Stimulated activated CD4-positive, alpha-beta T cell treated with anti-CD3 and anti-CD28 coated beads, Interleukin-4, amount 100 ng/mL, for 48 hours (primary cell): ENCODE measurements at places on chromosomes 1 and 21.

- no peak for DNase-seq
Observed at GRCh38 chr1:39608921-39609320, 30.5 kb downstream of the HEYL start.

- DNase-seq: no peak
Observed at GRCh38 chr1:170375082-170375723, 156.8 kb upstream of the GORAB start.

DNA sequence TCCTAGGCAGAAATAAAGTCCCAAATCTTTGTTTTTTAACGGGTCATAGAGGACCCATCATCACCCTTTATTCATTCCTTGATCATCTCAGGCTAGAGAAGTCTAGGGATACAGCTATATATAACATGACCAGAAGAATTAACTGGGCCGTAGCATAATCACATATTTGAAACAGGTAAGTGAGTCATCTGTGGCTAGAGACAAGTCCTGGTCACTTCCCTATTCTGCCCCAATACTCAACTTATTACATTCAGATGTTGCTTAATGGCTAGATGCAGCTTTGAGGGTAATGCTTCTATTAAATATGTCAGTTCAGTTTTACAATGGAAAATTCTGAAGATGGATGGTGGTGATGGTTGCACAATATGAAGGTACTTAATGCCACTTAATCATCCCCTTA lies 47.0 kb downstream of the EXO1 start:
- no peak for DNase-seq

DNA sequence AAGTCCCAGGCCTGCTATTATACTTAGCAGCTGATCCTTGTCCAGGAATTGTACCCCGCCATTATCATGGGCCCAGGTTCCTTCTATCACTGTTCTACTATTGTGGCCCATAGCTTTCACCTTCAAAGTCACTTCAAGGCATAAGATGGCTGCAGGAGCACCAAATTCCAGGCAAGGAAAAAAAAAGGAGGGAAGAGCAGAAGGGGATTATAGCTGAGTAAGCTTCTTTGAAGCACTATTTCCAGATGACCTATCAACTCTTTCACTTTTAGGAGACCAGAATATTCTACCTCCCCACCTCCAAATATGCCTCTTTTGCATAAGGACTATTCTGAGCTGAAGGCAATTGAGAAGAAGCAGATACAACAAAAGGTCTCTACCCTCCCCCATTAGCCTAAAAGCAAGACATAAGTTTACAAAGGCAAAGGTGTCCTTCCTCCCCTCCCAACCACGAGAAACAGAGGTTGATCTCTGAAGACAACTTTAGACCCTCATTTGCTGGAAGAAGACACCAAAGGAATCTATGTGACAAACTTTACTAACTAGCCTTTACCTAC lies 41.8 kb downstream of the PTAFR start:
- DNase-seq: no peak

GRCh38 chr1:31663622-31664452 lies 19.2 kb upstream of the PEF1 start:
- peak; percentile 35 for DNase-seq

DNA sequence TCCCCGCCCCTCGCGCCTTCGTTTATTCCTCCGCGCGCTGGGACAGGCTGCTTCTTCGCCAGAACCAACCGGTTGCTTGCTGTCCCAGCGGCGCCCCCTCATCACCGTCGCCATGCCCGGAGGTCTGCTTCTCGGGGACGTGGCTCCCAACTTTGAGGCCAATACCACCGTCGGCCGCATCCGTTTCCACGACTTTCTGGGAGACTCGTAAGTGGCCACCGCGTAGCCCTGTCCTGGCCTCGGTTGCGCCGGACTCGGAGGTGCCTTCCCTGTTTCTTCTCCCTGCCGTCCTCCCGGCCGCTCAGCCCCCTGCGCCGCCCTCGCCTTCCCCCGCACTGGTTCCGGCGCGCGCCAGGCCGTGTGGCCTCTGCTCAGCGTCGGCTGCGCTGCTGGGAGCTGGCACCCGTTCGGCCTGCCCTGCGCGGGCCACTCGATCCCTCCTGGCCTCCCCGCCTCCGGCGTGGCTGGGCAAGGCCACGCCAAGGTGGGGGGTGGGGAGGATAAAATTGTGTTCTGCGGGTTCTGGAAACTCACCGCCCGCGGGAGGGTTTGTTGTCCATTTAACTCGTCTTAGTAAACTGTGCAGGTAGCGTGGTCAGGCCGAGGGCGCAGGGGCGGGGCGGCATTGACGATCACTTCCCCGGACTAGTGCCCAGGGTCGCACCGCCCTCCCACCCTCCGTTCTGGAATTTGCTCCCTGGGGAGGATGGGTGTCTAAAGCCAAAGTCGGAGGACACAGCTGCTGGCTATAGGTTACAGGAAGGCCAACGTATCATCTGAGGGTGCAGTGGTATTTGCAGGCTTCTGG lies at the start of gene PRDX6:
TSS of gene PRDX6 (plus strand) at position 50 of the 808 bp plus-strand sequence. CDS start at position 113, 63 bp downstream.
- DNase-seq: peak; percentile 8

DNA sequence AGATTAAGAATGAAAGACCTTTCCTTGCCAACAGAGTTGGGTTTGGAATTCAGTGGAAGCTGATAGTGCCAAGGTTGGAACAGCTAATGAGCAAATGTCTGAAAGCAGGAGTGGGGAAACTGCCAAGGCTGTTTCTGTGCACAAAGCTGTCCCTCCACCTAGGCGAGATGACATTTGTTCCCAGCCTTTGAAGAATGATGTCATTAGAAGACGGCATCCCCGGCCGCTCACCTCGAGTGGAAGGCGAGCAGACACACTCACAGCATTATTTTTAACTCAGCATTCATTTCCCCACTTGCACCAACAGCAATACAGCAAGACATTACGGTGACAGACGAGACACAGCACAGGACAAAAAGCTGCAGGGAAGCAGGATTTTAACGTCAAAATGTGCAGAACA lies 463.9 kb downstream of the PCP4 start:
- no peak for DNase-seq

DNA sequence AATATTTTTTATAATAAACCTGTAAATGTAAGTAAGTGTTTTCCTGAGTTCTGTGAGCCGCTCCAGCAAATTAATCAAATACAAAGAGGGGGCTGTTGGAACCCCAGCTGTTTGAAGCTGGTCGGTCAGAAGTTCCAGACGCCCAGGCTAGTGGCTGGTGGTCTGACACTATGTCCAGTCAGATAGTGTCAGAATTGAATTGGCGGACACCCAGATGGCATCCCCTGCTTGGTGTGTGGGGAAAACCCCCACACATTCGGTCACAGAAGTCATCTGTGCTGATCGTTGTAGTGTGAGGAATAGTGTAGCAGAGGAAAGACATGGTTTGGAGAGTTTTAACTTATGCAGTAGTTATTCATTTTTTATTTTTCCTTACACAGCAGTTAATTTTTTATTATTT lies 32.4 kb downstream of the TBCE start:
- no peak for DNase-seq

DNA sequence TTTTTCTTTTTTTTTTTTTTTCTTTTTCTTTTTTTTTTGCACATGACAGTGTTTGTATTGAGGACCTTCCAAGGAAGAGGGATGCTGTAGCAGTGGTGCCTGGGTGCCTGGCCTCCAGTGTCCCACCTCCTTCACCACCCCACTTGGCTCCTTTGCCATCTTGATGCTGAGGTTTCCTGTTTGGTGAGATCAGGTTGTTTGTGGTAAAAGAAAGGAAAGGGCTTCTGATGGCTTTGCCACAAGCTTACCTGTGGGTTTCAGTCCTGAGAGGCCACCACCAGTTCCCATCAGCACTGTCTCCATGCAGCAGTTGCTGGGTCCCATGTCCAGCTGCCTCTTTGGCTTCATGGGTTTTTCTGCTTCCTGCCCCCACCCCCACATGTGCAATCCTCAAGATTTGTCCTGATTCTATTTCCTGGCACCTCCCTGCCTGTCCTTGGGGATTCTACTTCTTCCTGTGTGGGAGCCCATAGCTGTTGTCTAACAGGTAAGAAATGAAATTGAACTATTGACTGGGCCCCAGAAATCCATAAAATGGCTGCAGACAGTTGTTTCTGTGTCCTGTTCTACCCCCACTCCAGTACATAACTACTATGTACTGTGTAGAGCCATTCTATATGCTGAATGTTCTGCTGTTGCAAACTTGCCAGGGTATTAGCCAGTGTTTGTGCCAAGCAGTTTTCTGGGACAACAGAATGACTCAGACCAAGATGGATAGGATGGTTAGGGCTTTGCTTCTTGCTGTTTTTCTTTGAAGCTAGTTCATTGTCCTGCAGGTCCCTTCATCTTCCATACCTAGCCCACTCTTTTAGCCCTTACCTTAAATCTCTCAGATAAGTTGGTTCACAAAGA lies 4.2 kb upstream of the CCDC28B start:
- DNase-seq: no peak

- DNase-seq: no peak
Observed at GRCh38 chr1:108858230-108858950, 1.5 kb upstream of the AKNAD1 start.

- DNase-seq: no peak
Observed at GRCh38 chr1:44521378-44522080, 116.5 kb downstream of the RNF220 start.

DNA sequence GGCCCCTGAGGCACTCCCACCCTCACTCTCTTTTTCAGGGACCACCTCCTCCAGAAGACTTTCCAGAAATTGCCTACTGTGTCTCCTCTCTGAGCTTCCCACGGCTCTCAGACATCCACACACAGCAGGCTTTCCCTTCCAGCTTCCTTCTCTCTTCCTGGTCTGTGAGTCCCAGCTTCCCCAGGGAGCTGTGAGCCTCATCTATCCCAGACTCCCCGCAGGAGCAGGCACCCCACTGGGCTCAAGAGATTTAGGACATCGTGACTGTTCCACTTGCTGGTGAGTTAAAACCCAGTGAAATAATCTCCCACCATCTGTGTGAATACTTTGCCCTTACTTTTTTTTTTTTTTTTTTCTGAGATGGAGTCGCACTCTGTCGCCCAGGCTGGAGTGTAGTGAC lies 22.0 kb upstream of the PRELP start:
- no peak for DNase-seq
